ENCODE measurements at places on chromosomes 1 and 21.

DNA sequence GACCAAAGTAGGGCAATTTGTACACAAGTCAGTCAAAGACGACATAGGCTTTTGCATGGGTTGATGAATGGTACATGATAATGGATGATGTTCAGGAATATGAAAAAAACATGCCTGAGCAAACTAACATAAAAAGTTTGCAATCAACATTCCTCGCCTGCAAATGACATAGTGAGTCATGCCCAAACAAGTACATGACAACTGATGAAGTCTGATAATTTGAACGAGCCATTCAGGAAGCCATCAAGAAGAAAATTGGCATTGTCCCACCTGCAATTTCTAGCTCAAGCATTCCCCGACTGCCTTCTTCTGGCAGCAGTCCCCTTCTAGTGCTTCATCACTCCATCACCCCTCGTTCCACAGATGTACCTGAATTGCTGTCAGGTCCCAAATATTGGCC lies 118.4 kb upstream of the NR5A2 start:
- no peak for DNase-seq

GRCh38 chr1:210129759-210130158 lies 102.8 kb upstream of the SERTAD4 start:
- no peak for DNase-seq

- peak; percentile 46 for DNase-seq
These were observed 20.8 kb upstream of the SCYL3 start for GRCh38 chr1:169914531-169914930.

GRCh38 chr1:8965121-8965820 lies 19.6 kb downstream of the CA6 start:
- no peak for DNase-seq

DNA sequence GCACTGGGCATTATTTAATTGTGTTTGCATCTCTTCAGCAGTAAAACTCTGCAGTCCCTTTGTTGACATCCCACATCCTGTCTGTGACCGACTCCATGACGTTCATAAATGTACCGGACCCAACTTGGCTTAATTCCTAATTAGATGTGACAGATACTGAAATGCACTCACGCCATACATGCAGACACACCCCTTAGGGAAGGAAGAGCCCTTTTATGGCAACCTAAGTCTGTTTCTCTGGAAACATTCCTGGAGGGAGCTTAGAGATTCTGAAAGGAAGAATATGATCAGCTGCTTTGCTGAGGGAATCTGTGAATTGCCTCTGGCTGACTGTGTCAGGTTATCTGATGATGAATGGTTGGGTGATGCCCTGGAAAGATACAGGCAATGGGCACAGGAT lies 33.4 kb downstream of the ADAMTS5 start:
- DNase-seq: no peak

GRCh38 chr1:29256979-29257804 lies 20.9 kb downstream of the PTPRU start:
- DNase-seq: no peak

- DNase-seq: no peak
These were observed 76.4 kb upstream of the MARK1 start for GRCh38 chr1:220451532-220451931.

DNA sequence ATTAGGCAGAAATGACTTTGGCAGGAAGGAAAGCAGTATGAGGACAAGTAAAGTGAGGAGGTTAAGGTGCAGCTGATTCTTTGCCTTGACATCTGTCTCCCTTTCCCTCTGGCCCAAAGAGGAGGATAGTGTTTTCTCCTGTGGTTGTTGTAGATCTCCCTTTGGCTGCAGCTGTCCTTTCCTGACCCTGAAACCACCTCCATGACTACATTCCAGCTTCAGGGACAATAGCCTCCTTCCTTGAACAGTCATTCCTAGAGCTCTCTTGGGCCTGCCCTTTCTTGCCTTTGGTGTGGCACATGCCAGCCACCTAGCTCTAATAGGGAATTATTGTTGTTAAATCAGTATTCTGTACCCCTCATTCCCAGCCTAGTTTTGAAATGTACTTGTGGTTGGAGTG lies 6.2 kb downstream of the ZMYM1 start:
- no peak for DNase-seq

DNA sequence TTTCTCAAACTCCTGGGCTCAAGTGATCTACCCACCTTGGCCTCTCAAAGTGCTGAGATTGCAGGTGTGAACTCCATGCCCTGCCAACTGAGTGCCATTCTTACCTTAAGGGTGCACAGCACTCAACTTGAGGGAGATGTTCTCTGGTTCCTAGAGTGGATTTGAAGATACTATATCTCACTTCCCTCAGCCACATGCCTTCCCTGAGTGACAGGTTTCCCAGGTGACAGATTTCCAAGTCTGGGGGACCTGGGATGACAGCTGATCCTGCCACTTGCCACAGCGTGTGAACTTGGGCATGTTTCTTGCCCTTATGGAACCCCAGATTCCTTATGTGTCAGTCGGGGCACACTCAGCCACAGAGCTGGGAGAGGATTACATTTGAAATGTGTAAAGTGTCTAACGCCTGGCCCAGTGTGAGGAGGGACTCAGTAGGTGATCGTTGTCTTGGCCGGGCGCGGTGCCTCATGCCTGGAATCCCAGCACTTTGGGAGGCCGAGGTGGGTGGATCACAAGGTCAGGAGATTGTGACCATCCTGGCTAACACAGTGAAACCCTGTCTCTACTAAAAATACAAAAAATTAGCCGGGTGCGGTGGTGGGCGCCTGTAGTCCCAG lies 29.6 kb upstream of the BTG2 start:
- DNase-seq: no peak

GRCh38 chr1:247530785-247531184 lies 5.5 kb downstream of the OR2C3 start:
- no peak for DNase-seq

- DNase-seq: peak; percentile 53
These were observed 55.6 kb upstream of the PPP2R5A start for GRCh38 chr1:212229654-212230053.

GRCh38 chr21:32742396-32742795 lies 14.6 kb upstream of the SYNJ1 start:
- no peak for DNase-seq

DNA sequence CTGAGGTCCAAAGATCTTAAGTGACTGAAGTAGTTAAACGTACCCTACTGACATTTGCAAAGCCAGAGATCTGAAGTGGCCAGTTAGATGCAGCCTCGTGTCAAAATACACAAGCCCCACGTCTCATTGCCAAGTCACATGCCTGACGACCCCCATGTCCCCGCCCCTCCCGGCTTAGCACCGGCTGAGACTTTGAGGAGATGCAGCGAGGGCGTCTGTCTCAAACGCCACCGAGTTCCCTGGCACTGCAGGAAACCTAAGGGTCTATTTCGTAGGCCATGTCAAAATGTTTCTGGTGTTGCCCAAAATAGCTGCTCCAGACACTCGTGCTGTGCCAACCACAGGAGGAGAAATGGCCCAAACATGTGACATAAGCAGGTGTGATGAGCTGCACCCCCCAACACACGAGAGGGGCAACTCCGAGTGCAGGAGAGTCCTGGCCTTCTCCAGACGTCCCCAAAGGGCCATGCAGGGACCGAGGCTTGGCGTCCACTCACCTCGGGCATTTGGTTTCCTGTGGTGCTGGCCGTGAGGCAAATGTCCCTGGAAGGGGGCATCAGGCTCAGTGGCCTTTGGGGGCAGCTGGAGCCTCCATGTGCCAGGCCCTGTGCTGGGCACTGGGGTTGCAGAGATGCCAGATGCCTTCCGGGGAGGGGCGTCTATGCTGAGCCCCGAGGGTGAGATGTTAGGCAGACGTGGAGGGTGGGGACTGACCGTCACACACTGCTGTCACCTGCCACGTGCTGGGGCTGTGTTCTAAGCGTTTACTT lies 67.0 kb downstream of the MATN1 start:
- DNase-seq: no peak

- no peak for DNase-seq
These were observed 248.4 kb downstream of the PRDM2 start for GRCh38 chr1:13948396-13948795.

DNA sequence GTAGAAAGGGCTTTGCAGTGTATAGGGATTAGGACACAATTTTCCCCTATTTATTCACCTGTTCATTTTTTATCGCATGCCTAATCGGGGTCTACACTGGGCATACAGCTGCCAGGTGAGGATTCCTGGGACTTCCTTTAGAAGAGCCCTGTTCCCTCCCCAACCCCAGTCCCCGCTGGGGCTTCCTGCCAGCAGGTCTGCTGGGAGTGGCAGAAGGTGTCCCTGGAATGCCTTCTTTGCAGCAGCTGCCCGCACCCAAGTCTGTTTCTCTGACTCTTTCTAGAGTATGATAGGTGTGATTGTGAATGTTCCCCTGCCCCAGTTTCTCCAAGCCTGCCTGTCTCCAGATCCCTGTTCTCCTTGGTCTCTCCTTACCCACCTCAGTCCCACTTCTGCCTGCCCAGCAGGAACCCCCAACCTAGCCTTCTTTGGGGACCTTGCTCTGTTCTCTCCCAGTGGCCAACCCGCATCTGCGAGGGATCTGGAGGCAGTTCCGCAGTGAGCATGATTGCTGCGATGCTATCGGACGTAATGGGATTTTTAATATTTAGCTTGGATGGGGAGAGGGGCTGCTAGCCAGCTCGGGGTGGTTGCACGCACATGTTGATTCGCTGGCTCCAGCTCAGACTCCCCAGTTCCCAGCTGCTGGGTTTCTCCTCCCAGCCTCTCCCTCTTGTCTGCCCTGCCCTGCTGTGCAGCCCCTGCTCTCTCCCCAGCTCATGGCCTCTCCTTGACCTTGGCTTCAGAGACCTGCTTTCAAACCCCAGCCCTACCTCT lies 79.8 kb downstream of the EPHB2 start:
- no peak for DNase-seq

DNA sequence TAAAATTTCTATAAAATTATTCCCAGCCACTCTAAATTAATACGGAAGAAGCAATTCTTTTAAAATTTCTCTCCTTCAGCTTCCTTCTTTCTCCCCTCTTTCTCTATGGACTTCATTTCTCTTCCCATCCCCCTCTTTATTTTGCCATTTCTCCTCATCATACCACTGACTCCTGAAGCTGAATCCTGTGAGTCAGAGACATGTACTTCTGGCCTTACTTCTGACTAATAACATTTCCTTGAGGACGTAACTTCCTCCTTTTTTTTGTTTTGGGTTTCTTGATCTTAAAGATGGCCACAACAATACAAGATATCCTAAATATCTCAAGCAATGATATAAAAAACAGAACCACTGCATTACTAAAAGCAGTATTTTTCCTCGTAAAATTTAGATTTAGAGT lies 63.6 kb upstream of the DENND1B start:
- DNase-seq: peak; percentile 29

- DNase-seq: no peak
These were observed 184.2 kb upstream of the RAB4A start for GRCh38 chr1:229086686-229087085.

- DNase-seq: no peak
These were observed 17.2 kb upstream of the SLC25A44 start for GRCh38 chr1:156176610-156177210.

GRCh38 chr1:226454349-226454748 lies 46.5 kb upstream of the PARP1 start:
- no peak for DNase-seq

- DNase-seq: no peak
These were observed 8.0 kb upstream of the C1orf162 start for GRCh38 chr1:111465754-111466153.

DNA sequence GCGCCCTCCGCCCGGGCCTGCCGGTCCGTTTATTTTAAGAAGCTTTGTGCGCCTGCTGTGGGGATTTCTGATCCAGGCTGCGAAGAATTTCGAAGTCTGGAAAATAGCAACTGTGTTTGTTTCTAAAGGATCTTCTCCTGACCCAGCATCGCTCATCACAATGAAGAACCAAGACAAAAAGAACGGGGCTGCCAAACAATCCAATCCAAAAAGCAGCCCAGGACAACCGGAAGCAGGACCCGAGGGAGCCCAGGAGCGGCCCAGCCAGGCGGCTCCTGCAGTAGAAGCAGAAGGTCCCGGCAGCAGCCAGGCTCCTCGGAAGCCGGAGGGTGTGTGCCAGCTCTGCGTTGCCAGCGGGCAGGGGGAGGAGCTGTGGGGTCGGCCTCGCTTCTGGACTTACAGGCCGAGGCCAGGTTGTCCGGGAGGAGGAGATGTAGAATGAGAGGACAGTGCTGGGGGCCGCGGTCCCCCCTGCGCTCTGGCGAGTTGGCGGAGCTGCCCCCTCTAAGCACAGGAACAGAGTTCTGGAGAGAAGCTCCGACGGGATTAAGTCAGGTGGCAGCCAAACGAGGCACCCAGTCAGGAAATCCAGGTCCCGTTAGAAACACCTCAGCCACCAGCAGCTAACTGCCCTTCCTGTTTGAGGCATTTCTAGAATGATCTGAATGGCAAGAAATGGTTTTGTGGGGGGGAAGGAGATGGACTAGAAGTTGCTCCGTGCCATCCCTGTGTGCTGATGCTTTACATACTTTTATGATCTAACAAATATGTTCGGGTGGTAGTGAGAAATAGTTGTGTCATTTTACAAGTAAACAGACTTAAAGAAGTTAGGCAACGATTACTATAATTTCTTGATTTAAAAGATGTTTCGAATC lies 948 bp downstream of the TXLNA start:
- DNase-seq: peak; percentile 64

GRCh38 chr1:94079080-94079940 lies 41.6 kb downstream of the ABCA4 start:
- no peak for DNase-seq

DNA sequence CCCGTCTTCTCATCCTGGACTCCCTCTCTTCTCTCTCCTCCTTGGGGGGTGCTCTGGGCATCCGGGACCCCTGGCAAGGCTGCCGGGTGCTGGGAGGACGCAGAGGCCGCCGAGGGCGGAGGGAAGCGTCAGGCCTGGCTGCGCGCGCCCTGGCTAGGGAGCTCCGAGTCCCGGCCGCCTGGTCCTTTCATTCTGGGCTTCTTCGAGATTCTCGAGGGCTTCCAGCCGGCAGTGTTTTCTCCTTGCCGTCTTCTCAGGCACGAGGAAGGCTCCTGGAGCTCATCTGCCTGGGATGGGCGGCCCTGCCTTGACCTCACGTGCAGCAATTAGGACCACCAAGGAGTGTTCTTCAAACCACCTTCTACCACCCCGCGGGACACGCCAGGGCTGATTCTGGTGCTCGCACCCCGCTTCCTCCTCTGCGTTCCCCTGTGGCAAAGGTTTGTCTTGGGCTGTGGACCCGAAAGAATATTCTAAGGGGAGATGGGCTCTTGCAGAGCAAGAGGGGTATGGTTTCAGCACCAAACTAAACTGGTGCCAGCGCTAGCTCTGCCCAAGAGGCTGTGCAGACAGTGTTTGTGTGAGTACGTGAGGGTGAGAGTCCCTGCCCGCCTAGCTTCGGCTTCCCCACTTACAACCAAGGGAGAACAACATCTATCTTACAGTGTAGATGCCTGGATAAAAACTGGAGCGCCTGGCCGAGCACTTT lies 36.5 kb downstream of the PIK3CD start:
- peak; percentile 35 for DNase-seq

GRCh38 chr1:22778862-22779520 lies 68.4 kb downstream of the EPHB2 start:
- no peak for DNase-seq
